CD4-positive, alpha-beta T cell treated with Interleukin-6 at 100 ng/mL for 8 hours (primary cell): ENCODE measurements at places on chromosomes 11 and 22.

- no peak for DNase-seq
Measured at GRCh38 chr11:77127920-77128691, at the start of gene MYO7A. MYO7A (plus strand) TSS chr11:77128246; CDS start chr11:77130635, 2,389 bp downstream.

- DNase-seq, result no peak
Measured at GRCh38 chr11:2732261-2732939, 32.6 kb upstream of the KCNQ1OT1 start.

GRCh38 chr11:92329646-92330045 lies 105.0 kb downstream of the FAT3 start:
- no peak for DNase-seq

DNA sequence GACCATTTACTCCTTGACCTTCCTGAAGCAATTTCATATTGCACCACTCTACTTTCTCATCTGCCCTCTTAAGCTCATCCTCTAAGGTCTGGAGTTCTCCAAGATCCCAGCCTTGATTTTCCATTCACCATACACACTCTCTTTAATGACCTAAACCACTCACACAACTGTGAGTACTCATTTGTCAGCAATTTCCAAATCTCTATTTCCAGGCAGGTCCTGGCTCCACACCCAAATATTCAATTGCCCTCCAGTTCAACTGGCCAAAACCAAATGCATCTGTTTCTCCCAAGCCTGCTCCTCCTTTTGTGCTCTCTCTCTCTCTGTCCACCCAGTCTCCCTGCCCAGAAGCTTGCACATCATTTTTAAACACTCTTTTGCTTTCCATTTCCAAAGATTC lies 39.6 kb downstream of the NEU3 start:
- DNase-seq, result no peak

GRCh38 chr22:31148953-31149627 lies 8.8 kb upstream of the PLA2G3 start:
- peak; percentile 28 for DNase-seq

- no peak for DNase-seq
Measured at GRCh38 chr22:19152942-19153883, 3.1 kb upstream of the GSC2 start.

DNA sequence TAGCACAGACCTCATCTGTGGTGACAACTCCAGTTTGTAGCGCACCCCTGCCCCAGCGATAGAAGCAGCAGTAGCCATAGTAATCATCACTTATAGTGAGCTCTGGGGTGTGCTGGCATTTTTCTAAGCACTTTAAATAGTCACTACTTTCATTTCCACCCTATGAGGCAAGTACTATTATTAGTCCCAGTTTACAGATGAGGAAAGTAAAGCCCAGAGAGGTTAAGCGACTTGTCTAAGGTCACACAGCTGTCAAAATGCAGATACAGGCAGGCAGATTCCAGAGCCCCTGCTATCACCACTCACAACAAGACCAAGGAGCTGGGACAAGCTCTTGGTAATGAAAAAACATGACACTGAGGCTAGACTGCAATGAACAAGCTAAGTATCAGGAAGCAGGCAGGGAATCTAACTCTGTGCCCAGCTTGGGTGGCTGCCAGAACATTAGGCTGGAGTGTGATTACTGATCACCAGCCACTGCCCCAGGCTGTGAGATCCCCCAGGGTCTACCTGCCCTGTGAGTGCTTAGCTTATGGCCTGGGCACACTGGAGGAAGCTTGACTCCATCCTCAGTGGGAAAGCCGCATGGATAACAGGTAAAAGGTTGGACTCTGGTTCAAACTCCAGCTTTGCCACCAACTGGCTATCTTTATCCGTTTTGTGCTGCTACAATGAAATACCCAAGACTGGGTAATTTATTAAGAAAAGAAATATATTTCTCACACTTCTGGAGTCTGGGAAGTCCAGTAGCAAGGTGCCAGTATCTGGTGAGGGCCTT lies 561.1 kb downstream of the MN1 start:
- no peak for DNase-seq

DNA sequence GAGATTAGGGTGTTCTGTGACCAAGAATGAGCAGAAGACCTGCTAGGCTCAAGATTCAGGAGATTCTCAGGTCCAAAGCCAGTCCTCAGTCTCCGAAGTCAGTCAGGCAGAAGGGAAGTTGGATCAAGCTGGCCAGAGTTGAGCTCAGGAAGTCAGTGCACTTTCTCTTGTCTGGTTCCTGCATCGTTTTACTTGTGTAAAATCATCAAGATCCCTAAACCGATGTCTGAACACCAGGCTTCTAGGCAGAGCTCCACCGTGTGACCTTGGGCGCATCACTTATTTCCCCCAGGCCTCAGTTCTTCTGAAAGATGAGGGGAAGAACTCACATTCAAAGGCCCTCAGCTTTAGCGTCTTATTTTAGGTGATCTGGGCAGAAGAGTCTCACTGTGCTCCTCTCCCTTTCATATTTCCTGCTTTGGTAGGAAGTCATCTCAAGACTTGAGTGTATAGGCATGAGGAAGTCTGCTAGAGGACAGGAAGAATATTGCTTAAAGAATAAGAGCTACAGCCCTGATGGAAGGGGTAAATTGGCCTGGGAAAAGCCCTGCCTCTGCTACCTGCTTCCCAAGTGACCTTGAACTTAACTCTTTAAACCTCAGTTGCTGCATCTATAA lies 20.2 kb downstream of the NF2 start:
- DNase-seq, result peak; percentile 24
